ENCODE measurements at places on chromosomes 16 and 17.

DNA sequence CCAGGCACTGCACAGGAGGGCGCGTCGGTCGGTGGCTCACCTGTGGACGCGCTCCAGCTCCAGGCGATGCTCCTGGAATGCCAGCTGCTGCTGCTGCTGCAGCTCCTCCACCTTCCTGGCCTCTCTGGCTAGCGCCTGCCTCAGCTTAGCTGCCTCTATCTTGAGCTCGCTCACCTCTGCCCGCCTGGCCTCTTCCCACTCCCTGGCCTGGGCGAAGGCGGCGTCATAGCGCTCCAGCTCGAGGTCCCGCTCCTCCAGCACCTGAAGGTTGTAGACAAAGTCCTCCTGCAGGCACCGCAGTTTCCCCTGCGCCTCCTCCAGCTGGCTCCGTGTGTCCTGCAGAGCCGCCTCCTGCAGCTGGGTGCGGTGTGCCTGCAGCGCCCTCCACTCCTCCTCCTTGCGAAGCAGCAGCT, 11.1 kb downstream of the CCDC57 start:
- DNase-seq, result no peak

GRCh38 chr17:45394091-45394490, 38.6 kb downstream of the ARHGAP27 start:
- DNase-seq, result no peak

GRCh38 chr17:5011928-5012327, 14.2 kb downstream of the KIF1C start:
- no peak for DNase-seq

GRCh38 chr17:44197980-44198720, 1.5 kb downstream of the ATXN7L3 start:
- peak; percentile 79 for DNase-seq

DNA sequence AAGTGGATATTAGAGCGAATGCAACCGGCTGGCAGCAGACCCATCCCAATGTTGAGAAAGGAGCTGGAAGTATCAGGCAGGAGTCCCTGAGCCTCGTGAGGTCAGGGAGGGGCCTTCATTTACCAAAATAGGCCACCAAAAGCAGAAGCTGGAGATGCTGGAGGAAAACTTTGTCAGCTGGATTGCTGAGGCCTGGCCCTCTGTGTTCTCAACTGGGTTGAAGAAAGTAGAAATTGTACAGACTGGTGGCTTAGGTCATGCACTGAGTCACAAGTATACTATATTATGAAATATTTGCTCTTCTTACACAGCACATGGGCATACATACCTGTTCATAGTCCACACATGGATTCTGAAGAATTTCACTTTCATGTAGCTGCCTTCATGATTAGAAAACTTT, 23.2 kb upstream of the TEKT3 start:
- no peak for DNase-seq

GRCh38 chr17:49848019-49848473, at the start of gene TAC4:
TSS of gene TAC4 (minus strand) at chr17:49848069. CDS start at chr17:49848017, 52 bp downstream.
- no peak for DNase-seq

GRCh38 chr16:87895641-87896141, 26.4 kb upstream of the SLC7A5 start:
- DNase-seq, result no peak

DNA sequence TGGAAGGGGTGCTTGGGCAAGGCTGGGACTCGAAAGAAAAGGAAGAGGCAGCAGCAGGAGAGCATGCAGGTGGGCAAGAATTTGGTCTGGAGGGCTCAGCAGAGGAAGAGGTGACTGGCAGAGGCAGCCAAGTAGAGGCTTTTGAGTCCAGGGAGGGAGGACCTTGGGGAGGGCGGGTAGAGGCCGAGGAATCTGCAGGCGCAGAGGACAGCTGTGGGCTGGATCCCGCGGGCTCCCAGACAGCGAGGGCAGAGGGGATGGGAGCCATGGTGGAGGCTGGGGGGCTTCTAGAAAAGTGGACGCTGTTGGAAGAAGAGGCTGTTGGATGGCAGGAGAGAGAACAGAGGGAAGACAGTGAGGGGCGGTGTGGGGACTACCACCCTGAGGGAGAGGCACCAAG, 2.9 kb downstream of the APOBR start:
- no peak for DNase-seq

All from stimulated activated naive CD4-positive, alpha-beta T cell (primary cell).